Stimulated activated CD4-positive, alpha-beta T cell treated with anti-CD3 and anti-CD28 coated beads, Interleukin-15, amount 100 ng/mL, for 24 hours (primary cell): ENCODE measurements at places on chromosomes 5 and 9.

GRCh38 chr5:86115164-86115563, 502.6 kb upstream of the COX7C start:
- no peak for DNase-seq

- no peak for DNase-seq
Measured at GRCh38 chr5:50744776-50745175, 78.3 kb downstream of the PARP8 start.

DNA sequence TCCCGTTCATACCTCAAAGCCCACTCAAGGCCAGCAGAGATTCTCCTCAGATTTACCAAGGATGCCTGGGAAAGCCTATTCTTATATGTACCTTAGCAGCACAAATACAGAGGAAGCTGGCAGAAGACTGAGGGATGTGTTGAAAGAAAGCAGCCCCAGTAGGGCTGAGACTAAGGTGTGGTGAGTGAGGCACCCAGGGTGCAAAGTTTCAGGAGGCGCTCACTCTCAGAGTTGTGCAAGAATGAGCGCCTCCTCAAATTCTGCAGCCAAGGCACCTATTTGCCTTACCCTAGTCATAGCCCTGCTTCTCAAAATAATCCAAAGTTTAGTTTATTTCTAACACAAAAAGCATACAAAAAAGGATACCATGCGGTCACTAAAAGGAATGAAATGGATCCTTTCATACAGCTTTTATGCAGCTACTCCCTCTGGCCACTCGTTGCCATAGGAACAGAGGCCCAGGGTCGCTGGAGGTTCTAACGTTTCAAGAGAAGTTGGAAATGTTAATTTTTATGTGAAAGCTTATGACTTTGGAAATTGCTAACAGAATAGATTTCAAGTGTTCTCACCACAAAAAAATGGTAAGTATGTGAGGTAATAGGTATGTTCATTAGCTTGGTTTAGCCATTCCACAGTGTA, 79.7 kb upstream of the SMIM23 start:
- no peak for DNase-seq

DNA sequence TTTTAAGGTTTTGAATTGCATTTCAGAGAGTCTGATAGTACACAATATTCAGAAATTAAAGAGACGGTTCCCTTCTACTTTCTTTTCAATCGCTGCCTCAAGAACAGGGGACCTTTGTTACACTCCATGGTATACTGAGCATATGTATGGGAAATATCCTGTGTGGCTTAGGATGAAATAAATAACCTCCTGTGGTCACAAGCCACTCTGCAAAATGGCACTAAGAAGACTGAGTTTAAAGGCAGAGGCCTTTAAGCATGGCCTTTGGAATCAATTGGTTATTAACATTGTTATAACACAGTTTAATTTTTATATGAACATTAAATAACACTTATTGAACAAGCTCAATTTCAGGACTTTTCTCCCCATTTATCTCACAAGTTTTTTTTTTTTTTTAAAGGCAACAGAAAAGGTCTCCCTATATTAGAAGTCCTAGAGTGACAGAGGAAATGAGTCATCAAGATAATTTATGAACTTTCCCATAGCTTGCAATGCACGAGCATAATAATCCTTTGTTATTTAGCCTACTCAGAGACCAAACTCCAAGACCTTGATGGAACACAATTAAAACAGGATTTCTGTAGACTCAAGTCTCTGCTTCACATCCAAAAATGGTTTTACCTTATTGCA, 341.9 kb downstream of the TMEM167A start:
- DNase-seq, result no peak

DNA sequence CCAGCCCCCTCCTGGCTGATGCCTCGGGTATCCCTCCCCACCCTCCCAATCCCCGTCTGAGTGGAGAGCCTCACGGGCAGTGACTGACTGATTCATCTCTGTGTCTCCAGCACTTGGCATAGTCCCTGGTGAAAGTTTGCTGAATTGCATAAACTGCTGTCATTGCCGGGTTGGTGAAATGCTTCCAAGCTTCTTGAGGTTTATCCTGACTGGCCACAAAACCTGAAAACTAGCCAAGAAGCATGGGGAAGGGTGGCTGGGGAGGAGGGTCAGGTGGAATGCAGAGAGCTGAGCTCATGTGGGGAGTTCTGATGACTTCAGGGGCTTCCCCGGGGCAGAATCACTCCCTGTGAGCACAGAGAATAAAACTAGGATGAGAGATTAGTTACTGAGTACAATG, 56.9 kb upstream of the GGTA1 start:
- no peak for DNase-seq

DNA sequence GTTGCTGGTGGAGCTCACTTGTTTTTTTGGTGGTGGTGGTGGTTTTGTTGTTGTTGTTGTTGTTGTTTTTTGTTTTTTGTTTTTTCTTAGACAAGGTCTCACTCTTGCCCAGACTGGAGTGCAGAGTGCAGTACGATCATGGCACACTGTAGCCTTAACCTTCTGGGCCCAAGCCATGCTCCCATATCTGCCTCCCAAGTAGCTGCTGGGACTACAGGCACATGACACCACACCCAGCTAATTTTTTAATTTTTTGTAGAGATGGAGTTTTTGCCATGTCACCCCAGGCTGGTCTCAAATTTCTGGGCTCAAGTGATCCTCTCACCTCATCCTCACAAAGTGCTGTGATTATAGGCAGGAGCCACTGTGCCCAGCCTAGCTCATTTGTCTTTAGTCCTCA, 53.5 kb downstream of the NUP214 start:
- no peak for DNase-seq

DNA sequence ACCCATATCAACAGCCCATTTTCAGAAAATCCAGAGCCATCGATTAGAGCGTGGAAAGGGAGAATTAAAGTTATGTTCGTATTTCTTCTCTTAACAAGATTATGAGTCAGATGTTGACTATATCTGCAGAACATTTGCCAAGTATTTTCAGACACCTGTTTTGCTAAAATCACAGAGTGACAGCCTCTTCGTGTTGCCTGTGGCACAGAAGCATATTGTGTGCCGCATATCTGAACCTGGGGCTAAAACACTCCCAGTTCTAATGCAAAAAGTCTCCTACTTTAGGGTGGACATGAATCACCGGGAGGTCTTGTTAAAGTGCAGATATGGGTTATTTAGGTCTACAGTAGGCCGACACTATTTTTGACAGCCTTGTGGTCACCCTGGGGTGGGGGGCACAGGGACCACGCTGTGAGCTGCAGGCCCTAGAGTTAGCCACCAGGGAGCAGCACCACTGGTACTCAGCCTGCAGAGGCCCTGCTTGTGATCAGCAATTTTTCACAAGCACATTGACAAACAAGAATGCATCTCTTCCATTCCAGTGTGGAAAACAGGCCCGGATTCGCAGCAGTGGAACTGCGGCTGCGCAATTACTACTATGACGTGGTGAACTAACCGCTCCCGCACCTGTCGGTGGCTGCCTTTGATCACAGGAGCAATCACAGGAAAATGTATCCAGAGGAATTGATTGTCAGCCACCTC, 93.5 kb downstream of the SYK start:
- DNase-seq, result peak; percentile 15

GRCh38 chr9:118170032-118170955, 466.1 kb downstream of the TLR4 start:
- DNase-seq, result no peak

GRCh38 chr5:35133186-35133585, 85.4 kb upstream of the AGXT2 start:
- no peak for DNase-seq
